ENCODE measurements at places on chromosomes 16 and 17.
A peak's percentile ranks its signal among the peaks of the same experiment; 100 is the strongest.

DNA sequence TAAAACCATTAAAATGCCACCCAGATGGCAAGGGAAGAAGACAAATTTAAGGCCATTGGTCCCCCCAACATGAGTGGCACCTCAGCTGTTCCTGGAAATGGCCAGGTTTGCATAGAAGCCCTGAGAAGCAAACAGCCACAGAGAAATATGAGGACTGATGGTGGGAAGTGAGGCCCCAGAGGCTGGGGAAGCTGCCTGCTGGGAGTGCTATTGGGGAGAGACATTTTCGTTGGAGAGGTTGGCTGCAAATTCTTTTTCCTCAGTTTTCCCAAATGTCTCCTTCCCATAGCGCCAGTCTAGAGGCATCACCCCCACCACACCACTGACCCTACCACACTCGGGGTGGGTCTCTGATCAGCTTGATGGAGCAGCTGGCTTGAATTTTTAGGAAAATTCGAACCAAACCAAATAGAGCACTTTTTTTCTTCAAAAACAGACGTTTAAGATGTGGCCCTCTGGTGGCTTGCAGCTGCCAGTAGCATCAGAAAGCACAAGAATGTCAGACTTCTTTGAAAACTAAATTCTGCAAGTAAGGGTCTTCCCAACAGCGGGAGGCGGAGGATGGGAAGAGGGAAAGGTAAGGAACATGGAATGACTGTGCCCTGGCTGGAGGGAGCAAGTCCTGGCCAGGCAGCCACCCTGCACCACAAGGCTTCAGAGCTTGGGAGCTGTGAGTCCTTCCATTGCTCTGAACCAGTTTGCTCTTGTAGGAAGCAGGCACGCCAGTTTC is 13.2 kb upstream of the SLC12A3 start:
- DNase-seq = no peak

GRCh38 chr17:47957591-47958490 is at the start of gene PRR15L:
PRR15L (minus strand) TSS chr17:47957883; CDS start chr17:47953234, 4,649 bp downstream.
- DNase-seq = peak; percentile 77

GRCh38 chr17:17425591-17425990 is 51.2 kb upstream of the MED9 start:
- DNase-seq = no peak

DNA sequence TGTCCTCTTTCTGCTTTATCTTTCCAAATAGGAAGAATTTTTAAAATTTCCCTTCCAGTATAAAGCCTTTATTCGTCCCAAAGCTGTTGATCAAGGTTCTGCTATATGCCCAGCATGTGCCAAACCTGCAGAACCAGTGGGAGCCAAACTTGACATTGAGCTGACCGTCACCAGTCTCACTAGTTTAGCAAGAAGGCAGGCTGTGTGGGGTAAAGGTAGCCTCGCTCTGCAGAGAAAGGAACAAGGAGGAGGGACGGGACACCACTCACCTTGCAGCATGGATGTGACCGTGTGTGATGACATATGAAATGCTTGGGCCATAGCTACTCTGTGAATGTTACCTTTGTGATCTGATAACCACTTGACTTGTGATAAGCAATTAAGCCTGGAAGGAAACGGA is 392.2 kb downstream of the CPPED1 start:
- DNase-seq = no peak

GRCh38 chr17:21756856-21757619 is 64.7 kb downstream of the KCNJ18 start:
- no peak for DNase-seq

- DNase-seq = no peak
Observed at GRCh38 chr17:67041941-67042899, 2.1 kb upstream of the CACNG1 start.

DNA sequence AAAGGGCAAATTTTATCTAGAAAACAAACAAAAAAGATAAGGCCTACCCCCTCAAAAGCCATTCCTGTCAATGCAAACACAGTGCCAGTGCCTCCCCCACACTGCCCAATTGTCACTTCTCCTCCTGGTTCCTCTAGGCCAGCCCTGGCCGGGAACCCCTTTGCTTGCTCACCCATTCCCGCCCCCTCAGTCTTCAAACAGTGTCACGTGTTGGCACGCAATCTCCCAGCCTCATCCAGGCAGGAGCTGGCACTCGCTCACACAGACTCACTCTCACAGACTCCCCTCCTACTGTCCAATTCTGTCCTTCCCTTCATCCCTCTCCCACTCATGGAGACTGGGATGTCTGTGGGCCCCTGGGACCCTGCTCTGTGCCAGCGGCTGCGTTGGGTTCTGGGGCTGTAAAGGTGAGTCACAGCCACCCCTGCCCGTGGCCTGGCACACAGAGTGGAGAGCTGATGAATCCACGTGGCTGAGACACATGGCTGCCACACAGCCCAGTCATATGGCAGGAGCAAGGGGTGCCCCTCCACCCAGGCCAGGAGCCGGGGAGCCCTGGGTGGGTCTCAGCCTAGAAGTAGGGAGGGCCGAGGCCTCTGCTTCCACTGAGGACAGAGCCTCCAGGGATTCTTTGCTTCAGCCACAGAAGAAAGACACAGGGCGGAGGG is 54.8 kb downstream of the VAC14 start:
- peak; percentile 80 for DNase-seq

- DNase-seq = no peak
Observed at GRCh38 chr17:82367724-82368524, 3.6 kb upstream of the UTS2R start.

GRCh38 chr17:7977039-7977438 is 25.4 kb upstream of the GUCY2D start:
- DNase-seq = no peak

DNA sequence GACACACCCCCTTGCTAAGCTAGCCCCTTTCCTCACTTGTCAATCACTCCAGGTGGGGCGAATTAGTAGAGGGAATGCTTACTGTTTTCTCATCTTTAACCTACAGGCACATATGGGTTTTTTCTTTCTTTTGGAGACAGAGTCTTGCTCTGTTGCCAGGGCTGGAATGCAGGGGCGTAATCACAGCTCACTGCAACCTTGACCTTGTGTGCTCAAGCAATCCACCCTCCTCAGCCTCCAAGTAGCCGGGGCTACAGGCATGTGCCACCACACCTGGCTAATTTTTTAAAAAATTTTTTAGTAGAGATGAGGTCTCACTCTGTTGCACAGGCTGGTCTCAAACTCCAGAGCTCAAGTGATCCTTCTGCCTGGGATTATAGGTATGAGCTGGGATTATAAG is 38.7 kb upstream of the RHBDL3 start:
- DNase-seq = no peak

DNA sequence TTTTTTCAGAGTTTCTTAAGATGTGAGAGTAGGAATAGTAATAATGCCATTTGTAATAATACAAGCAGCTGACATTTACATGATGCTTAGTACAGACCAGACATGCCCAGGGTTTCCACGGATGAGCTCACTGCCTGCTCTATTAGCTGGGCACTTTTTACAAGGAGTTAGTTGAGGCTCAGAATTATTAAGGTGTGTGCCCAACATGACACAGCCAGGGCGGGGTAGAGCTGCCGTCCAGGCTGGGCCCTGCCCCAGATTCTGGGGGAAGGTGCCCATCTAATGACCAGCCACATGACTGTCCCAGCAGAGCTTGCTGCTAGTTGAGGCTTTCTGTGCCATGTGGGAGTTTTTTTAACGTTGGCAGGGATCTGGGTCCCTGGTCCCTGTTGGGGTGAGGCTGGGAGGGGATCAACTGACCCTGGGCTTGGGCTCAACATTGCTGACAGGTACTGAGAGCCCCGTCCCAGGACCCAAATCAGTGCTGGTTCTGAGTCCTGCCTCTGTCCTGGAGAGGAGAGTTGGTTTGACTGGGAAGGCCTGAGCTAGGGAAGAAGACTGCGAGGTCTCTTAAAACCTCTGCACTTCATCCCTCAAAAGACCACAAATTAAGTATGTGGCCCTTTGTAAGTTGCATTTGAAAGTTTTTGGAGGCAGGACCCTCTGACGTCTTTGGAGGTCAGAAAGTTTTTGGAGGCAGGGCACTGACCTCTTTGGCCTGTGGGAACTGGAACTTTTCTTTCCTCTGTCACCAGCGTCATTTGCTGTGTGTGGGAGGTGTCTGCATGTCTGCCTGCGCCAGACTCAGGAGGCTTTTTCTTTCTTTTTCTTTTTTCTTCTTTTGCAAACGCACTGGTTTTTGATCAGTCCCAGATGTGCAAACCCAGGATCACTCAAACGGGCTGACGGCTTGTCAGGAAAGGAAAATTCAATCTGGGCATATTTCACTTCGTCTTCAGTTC is 2.2 kb downstream of the CRISPLD2 start:
- DNase-seq = no peak

DNA sequence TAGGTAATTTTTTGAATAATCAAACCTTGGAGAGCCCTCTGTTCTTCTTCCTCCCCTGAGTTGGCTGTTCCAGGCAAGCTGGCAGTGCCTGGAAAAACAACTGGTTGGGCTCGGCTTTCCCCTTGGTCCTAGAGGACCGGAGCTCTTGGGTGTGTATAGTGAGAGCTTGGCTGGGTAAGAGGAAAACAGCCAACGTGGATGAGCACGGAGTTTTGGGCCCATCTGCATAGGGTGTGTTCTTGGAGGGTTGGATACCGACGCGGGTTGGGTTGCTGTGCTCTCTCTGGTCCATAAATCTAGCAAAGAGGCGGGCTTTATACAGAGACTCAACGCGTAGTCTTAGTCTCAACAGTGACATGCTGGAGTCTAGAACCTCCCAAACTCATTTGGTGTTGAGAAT is 23.2 kb downstream of the ITGB3 start:
- DNase-seq = no peak

DNA sequence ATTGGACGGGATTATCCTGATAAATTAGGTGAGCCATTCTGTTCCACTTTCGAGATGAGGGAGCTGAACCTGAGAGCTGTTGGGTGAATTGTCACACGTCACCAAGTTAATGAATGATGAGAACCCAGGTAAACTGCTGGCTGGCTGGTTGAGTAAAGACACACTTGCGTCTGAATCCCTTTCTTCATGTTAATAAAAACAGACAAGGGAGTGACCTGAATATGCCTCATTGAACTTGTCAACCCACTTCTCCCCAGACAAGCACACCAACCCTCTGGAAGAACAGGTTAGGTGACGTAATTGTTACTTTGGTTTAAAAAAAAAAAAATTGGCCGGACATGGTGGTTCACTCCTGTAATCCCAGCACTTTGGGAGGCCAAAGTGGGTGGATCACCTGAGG is 400.9 kb upstream of the CDH5 start:
- no peak for DNase-seq

- no peak for DNase-seq
Observed at GRCh38 chr17:76255801-76256429, 9.2 kb upstream of the UBALD2 start.

DNA sequence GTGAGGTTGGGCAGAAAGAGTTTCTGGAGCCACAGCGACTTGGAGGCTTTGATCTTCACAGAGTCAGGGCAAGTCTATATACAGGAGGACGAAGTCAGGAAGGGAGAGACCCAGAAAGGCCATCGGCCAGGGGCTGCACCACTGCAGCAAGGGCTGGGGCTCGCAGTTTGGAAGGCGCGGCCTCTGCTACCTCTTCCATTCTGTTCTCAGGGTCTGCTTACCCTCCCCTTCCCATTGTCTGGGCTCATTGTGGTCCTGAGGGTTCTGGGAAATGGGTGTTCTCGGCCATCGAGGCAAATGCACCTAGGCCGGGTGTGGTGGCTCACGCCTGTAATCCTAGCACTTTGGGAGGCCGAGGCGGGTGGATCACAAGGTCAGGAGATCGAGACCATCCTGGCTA is 16.0 kb downstream of the ST6GALNAC1 start:
- DNase-seq = no peak
